ENCODE measurements at places on chromosomes 11 and 22.

DNA sequence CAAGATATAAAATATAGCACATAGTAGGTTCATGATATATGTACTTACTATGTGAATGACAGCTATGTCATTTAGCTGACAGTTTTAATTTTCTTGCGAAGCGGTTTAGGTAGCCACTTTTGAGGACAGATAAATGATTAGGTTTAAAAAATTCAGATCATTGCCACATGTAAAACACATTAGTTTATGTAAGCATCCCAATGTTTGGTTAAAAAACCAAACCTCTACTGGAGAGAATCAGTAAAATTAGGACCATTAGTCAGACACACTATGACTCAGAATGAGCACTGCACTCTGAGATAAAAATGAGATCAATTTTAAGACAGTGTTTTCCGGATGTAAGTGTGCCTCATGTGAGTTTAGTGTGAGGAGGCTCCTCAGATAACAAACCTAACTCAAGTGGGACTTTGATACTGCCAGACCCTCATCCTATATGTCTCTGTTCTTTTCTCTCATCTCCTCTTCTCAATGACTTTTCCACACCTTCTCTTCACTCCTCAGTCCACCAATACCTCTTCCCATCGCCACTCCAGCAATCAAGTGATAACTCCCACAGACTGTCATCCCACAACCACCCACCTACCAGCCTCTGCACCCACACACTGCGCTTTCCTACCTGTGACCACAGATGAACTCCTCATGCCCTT lies 6.8 kb upstream of the OR2AT4 start:
- peak; percentile 74 for DNase-seq

GRCh38 chr11:86251345-86251744 lies 6.8 kb downstream of the EED start:
- DNase-seq: no peak

DNA sequence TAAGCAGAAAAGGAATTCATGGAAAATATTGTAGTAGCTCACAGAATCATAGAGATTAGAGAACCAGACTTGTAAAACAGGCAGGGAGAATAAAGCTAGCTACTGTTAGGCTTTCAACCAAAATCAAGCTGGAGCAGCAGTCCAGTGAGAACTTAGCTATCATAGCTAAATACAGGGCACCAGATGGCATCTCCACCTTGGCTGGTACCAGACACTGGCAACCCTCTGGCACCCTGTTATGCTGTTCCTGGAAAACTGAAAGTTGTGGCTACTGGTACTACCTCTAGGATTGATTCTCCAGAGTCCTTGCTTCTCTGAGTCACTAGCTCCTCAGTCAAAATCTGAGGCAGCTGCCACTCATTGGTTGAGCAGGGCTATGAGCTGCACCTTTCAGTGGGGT lies 6.0 kb upstream of the DRD2 start:
- DNase-seq: no peak

- no peak for DNase-seq
Observed at GRCh38 chr11:62922189-62922589, 1.0 kb upstream of the CHRM1 start.

- peak; percentile 88 for DNase-seq
Observed at GRCh38 chr11:76807206-76807875, 24.2 kb downstream of the TSKU start.

DNA sequence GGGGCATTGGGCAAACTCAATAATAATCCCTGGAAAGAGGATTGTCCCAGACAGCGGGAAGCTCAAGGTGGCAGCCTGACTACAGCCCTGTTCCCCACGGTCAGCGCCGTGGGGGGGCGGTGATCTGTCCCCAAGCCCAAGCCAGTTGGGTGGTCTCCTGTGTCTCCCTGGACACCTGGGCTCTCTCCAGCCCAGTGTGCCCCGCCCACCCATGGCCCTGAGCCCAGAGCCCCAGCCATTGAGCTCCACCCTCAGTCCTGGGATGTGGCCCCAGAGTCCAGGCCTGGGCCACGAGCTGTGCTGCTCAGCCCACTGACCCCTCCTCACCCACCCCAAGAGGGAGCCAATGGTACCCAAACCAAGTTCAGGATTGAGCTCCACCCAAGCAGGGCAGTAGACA lies 27.9 kb upstream of the PDE2A start:
- DNase-seq: no peak

Data from fibroblast of skin of back (primary cell).